ENCODE measurements at places on chromosomes 1 and 21.

DNA sequence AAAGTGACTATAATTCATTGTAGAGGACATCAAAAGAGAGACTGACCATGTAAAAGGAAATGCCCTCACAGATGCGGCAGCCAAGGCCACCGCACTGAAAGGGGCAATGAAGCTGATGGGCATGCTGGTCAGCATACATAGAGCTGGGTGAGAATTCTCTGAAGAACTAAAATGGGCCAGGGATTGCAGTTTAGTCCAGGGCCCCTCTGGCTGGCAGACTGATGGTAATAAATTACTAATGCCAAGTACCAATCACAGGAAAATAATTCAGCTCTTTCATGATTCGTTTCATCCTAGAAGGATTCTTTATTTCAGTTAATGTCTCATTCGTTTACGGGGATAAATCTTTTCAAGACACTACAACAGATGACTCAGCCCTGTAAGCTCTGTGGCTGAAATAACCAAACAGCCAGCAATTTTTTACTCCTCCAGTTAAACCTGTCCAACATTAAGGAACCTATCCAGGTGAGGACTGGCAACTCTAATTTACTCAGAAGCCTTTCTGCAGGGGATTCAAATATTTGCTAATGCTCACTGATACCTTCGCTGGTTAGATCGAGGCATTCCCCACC lies 56.9 kb upstream of the MAP1LC3C start:
- DNase-seq: no peak
- no peak overlapping the region for H3K4me3 ChIP-seq
- H3K4me1 ChIP-seq: no peaks in the 10 kb centered on the region
- H3K27me3 ChIP-seq: no peaks in the 10 kb centered on the region
- H3K27ac ChIP-seq: no peak overlapping the region

DNA sequence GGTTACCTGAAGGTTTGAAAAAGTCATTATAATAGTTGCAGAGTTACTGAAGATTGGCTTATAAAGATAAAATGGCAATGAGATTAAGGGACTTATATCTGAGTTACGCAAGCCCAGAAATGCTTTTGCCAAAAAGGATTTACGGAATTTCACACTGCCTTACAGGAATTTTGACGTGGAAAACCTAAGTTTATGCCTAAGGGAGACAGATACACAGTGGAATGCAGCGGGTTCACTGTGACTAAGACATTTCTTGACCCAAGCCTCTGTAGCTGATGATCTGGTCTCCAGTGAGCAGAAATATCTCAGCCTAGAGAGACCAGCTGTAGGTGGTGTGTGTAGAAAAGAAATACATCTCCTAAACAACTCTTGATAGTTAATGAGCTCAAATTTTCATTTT lies 10.1 kb upstream of the EXO1 start:
- H3K27ac ChIP-seq: no peak overlapping the region
- H3K4me3 ChIP-seq: no peak overlapping the region
- H3K4me1 ChIP-seq: peaks cover 17% of the 10 kb centered on the region
- no peak for DNase-seq

GRCh38 chr1:233085566-233085965 lies 135.2 kb downstream of the NTPCR start:
- no peaks in the 10 kb centered on the region for H3K27me3 ChIP-seq
- peaks cover 5% of the 10 kb centered on the region for H3K4me1 ChIP-seq
- H3K27ac ChIP-seq: no peak overlapping the region
- H3K4me3 ChIP-seq: no peak overlapping the region
- H3K36me3 ChIP-seq: peaks cover 8% of the 10 kb centered on the region

- no peaks in the 10 kb centered on the region for H3K27me3 ChIP-seq
- no peak overlapping the region for H3K27ac ChIP-seq
- H3K4me1 ChIP-seq: peaks cover 11% of the 10 kb centered on the region
Observed at GRCh38 chr21:14454016-14455009, 71.4 kb upstream of the HSPA13 start.

- H3K4me3 ChIP-seq: no peak overlapping the region
- H3K27me3 ChIP-seq: no peaks in the 10 kb centered on the region
- DNase-seq: no peak
- H3K27ac ChIP-seq: no peak overlapping the region
Observed at GRCh38 chr1:99595441-99595840, 50.5 kb upstream of the PALMD start.

DNA sequence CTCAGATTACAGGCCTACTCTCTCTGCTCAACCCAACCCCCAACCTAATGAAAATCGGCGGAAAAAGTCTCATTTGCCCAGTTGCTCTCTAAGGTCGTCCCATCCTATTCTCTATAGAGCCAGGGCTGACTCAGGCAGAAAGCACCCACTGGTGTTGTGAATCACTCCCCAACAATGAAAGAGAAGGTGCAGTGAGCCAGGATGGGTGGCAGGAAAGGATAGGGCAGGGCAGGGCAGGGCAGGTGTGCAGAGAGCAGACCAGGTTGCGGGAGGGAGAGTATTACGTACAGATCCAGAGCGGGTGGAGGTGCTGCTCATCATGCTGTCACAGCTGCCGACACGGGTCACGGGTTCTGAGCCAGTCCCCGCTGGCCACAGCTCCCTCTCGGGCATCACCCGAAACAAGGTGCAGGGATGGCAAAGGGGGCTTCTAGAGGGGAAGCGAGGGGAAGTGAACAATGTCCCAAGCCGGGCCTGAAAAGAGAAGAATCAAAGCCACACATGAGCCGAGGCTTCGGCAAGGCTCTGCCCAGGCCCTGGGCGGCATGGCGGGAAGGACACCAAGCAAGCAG lies 5.3 kb downstream of the C1orf116 start:
- peaks cover 48% of the 10 kb centered on the region for H3K27me3 ChIP-seq
- no peaks in the 10 kb centered on the region for H3K4me1 ChIP-seq
- no peak for DNase-seq
- H3K4me3 ChIP-seq: no peak overlapping the region
- no peak overlapping the region for H3K27ac ChIP-seq

- H3K4me3 ChIP-seq: no peak overlapping the region
- no peaks in the 10 kb centered on the region for H3K36me3 ChIP-seq
- no peaks in the 10 kb centered on the region for H3K4me1 ChIP-seq
- H3K27me3 ChIP-seq: no peaks in the 10 kb centered on the region
Observed at GRCh38 chr1:95953015-95953414, 719.0 kb downstream of the RWDD3 start.
